Brain pericyte (primary cell): ENCODE measurements at places on chromosomes 11 and 22.

GRCh38 chr11:68854273-68854958 lies 12.7 kb upstream of the CPT1A start:
- DNase-seq, result no peak

DNA sequence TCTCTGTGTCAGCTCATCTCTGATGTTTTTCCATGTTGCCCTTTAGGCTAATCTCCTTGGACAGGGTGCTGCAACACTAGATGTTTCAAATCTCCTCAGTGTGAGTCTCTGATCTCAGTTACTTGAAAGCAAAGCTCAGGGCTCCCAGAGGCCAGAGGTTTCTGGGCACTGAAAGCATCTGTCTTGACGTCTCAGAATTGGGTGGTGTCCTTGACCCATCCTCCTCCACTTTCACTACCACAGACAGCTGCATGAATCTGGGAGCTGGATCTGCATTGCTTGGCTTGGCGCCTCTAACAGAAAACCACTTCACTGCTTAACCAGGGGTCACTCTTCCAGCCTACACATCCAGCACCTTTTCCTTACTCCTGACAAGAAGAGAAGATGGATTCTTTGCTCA lies 399.4 kb downstream of the NXPE2 start:
- no peak for DNase-seq

GRCh38 chr11:64990222-64990923 lies 6.4 kb downstream of the BATF2 start:
- no peak for DNase-seq

- no peak for DNase-seq
These were observed 361.8 kb upstream of the LUZP2 start for GRCh38 chr11:24134879-24135589.
